ENCODE measurements at places on chromosomes 2 and 18.

- DNase-seq = no peak
These were observed 40.7 kb downstream of the RHOB start for GRCh38 chr2:20487392-20488174.

GRCh38 chr18:10140461-10141282 is 226.9 kb downstream of the VAPA start:
- no peak for DNase-seq

- DNase-seq = peak; percentile 50
These were observed 643 bp downstream of the PLCL1 start for GRCh38 chr2:197804758-197805714.

DNA sequence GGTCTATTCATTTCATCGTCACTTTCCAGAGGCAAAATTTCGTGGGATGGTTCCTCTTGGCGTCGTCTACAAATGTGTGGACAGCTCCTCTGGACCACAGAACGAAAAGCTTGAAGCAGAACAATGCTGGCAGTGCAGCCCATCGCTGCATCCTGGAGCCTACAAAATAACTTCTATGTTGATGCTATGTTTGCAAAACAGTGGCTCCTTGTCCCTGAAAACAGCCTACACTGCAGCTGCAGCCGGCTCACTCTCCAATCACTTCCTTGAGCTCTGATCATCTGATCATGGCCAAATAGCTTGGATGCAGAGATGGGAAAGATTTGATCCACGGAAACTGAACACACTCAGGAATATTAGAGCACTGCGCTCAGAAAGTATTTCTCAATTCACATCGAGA is 60.0 kb downstream of the DOCK10 start:
- DNase-seq = peak; percentile 63

GRCh38 chr18:48891721-48892120 is 59.0 kb downstream of the SMAD7 start:
- DNase-seq = no peak

- DNase-seq = peak; percentile 50
These were observed 218.2 kb downstream of the RBM43 start for GRCh38 chr2:151043484-151043883.

- DNase-seq = no peak
These were observed 744.4 kb downstream of the KCNJ3 start for GRCh38 chr2:155442755-155443372.

GRCh38 chr2:17758118-17758517 is 4.2 kb downstream of the GEN1 start:
- no peak for DNase-seq

DNA sequence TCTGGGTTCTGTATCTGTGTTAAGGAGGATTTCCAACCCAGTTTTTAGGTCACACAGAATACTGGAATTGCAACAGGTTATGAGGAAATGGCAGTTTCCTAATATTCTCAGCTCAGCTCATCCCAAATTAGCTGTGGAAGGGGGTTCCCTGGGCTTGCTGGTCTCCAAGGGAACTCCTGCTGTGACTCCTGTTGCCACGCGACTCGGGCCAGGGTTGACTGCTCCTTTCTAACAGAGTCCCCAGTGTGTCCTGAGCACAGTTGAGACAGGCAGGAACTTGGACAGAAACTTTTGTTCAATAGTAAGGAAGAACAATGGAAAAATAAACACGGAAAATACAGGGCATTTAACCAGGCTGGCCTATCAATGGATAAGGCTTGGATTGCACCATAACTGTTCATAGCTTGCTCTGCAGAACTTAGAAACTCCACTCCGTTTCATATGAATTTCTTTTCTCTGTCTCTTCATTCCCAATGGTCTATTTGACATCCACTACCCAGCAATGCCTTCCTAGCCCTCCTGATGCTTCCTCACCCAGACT is 3.8 kb upstream of the ROCK2 start:
- no peak for DNase-seq

DNA sequence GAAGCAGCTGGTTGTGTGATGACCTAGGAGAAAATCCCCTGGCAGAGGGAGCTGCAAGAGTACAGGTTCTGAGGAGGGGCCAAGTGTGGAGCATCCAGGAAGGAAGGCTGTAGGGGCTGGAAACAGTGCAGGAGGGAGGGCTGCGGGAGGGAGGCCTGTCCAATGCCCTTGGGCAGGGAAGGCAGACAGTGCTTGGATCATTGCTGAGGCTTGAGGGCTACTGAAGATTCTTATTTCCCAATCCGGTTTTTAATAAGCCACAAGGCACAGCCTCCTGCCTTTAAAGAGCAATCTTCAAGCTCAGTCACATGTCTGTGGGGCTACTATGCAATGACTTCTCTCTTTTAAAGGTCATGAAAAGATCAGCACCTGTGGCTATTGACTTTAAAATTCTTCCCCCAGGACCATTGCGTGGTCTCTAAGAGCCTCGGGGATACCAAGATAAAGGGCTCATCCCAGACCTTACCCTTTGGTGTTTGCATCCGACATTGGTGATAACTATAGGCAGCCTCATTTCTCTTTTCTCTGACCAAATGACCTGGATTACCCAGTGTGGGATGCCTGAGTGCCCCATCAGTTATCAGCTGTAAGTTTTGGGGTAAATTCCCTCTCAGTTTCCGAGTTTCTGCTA is 149.6 kb downstream of the DOCK10 start:
- no peak for DNase-seq

DNA sequence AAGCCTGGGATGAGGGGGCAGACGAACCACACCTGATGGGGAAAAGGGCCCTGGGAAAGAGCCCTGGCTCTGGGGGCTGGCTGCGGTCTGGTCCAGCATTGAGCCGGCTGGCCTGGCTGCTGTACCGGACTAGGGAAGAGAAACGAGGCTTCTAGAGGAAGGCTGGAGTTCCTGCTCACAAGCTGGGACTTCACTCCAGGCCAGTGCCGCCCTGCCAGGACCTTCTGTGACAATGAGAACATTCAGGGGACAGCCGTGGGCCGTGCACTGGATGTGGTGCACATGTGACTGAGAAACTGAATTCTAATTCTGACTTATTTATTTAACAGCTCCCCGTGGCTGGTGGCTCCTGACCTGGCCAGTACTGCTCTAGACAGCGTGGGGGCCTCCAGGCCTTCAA is 269.3 kb downstream of the HDAC4 start:
- DNase-seq = no peak

DNA sequence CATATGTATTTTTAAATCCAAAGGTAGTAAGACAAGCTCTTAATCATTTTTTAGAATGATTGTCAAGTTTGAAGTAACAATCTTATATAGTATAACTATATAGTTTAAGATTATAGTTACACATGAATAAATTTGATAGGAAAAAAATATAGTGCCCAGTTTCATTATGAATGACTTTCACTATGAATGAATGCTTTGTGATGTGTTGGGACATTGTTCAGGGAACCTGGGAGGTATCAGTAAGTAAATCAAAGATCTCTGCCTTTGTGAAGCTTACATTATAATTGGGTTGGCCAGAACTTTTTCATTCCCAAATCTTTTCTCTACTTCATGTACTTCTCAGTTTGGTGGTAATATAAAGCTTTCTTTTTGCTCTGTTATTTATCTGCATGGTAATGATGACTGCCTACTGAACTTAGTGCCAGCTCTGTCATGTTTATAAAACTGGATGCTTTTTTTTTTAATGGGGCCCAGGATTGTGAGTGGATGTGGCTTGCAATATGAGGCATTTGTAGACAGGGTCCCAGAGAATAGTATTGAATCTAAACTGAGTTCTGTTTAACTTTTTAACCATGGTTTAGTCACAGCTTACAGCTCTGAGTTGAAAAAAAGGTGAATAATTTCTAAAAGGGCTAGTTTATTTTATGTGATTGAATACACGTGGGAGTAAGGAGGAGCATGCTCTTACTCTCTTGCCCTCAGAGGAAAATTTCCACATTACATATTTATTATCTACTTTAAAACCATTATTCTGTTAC is 23.3 kb downstream of the GLS start:
- no peak for DNase-seq

- DNase-seq = no peak
These were observed 191.1 kb upstream of the REV1 start for GRCh38 chr2:99680946-99681345.

DNA sequence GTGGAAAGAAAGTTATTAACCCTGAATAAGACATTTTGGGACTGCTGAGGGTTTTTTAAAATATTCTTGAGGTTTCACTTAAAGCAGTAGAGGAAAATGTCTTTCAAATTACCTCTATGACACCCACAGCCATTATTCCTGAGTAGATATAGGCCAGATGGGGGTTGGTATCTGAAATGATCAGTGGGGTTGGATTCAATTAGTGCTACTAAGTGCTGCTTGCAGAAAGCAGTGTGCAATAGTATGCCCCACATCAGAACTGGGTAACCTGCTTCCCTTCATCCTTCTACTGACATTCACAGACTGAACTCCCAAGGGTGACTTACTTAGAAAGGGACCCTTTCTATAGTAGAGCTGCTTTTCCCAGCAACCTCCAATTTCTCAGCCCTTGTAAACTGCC is 7.3 kb upstream of the ETAA1 start:
- no peak for DNase-seq

DNA sequence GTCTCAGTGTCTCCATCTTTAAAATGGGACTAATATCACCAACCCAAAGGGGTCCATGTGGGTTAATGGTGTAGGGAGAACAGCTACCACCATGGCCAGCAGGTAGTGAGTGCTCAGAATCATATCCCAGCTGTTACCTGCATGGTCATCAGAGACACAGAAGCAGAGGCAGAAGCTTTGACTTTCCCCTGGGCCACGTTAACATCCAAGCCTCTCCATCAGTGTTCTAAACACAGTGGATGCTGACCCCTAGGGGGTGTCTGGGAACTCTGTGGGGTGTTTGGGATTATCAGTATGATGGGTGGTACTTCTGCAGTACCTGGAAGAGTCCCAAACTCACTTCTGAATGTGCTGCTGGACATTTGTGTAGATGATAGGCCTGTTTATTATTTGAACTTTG is 93.6 kb downstream of the GYPC start:
- DNase-seq = peak; percentile 18

DNA sequence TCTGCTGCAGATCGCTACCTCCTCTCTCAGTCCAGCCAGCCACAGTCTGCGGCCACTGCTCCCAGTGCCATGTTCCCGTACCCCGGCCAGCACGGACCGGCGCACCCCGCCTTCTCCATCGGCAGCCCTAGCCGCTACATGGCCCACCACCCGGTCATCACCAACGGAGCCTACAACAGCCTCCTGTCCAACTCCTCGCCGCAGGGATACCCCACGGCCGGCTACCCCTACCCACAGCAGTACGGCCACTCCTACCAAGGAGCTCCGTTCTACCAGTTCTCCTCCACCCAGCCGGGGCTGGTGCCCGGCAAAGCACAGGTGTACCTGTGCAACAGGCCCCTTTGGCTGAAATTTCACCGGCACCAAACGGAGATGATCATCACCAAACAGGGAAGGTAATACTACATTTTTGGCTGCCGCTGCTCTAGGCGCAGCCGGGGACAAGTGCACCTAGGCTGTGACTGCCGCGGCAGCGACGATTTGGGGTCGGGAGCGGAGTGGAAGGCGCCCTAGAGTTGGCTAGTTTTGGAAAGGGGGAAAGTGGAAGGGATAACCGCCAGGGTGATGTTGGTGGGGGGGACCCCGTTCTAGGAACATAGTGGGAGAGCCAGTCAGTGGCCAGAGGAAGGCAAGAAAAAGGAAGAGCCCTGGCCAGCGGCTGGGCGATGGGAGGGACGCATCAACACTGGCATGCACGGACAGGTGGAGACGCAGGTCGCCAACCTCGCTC is 776 bp downstream of the TBR1 start:
- no peak for DNase-seq

GRCh38 chr18:43310239-43310638 is 32.9 kb upstream of the SYT4 start:
- DNase-seq = no peak

- DNase-seq = peak; percentile 78
These were observed 82.4 kb downstream of the BCL2 start for GRCh38 chr18:63236921-63237846.

GRCh38 chr2:11582612-11582861 is 48.7 kb downstream of the GREB1 start:
- no peak for DNase-seq

- peak; percentile 12 for DNase-seq
These were observed 5.6 kb downstream of the RPL31 start for GRCh38 chr2:101007415-101008345.

All from fibroblast of pulmonary artery (primary cell).